ENCODE measurements at places on chromosomes 2 and 18.

- no peak for DNase-seq
Measured at GRCh38 chr2:9249020-9249800, 42.6 kb downstream of the ASAP2 start.

GRCh38 chr2:157769856-157770255 is 106.3 kb downstream of the ACVR1 start:
- DNase-seq = no peak

DNA sequence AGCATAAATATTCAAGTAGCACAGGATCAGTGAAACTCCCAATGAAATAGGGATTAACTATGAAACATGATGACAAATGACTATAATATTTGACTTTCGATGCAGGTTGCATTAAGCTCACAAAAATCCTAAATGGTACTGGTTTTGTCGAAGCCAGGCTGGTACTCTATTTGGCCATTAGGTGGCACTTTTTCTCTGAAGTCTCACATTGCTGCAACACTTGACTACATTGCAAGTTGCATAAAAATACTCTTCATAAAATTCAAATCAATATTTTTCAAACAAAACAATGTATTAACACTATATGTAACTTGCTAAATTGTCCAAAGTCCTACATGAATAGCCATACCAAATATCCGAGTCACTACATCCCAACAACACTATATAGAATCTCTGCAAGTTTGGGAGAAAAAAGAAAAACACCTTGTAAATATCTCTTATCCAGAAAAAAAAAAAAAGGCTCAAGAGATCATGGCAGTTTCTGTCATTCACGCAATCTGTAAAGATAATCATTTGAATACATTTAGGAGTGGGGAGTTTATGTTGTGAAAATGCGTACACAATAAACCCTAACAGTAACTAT is 9.5 kb downstream of the RTTN start:
- peak; percentile 20 for DNase-seq

DNA sequence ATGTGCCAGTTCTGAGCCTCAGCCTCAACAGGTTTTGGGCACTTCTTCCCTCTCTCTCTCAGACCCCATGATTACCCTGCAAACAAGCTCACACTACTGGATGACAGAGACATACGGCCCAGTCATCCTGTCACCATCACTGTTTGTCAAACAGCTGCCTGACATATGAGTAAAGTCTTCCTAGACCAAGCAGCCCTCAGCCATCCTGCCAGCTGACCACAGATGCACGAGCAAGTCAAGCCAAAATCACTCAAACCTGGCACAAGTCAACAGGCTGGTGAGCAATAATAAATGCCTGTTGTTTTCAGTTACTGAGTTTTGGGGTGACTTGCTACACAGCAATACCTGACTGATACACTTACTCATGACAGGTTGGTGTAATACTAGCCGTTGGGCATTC is 75.5 kb upstream of the KLF7 start:
- no peak for DNase-seq

GRCh38 chr2:227460070-227460485 is 11.9 kb upstream of the AGFG1 start:
- peak; percentile 70 for DNase-seq

DNA sequence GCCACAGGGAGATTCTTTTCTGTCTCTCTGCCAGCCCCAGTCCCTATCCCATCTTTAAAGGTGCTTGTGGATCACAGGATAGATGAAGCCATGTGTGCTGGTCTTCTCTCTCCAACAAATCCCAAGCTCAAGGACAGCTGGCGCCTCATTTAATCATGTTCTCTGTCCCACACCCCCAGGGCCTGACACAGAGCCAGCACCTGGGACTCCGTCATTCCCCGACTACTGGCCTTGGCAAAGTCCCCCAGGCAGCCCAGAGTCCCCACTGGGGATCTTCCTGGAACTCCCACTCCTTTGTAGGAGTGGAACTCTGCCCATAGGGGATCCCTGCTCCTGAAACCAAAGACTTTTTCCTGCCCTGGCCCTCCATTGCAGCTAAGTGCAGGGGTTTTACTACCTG is 60.8 kb downstream of the MTHFD2 start:
- no peak for DNase-seq

GRCh38 chr2:192011196-192011595 is 164.3 kb upstream of the CAVIN2 start:
- no peak for DNase-seq

DNA sequence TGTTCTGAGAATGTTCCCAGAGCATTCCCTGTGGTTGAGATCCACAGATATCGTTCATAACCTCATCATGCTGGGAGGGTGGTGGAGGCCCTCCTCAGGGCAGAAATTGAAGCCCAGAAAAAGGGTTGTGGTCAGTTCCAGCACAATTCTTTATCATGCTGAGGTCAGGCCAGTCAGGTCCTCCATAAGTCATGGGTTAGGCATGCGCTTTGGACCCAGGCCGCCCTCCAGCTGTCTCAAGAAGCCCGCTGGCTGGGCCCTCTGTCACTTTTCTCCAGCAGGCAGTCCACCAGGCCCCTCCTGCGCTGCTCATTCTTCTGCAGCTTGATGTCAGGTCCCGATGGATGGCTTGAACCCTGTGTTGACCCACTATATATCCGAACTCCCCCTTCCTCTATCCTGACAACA is 151.1 kb upstream of the NT5C1B start:
- DNase-seq = no peak

- DNase-seq = no peak
Measured at GRCh38 chr2:213995400-213996105, 415.3 kb upstream of the VWC2L start.

GRCh38 chr18:6563896-6564295 is 149.2 kb upstream of the L3MBTL4 start:
- DNase-seq = no peak

DNA sequence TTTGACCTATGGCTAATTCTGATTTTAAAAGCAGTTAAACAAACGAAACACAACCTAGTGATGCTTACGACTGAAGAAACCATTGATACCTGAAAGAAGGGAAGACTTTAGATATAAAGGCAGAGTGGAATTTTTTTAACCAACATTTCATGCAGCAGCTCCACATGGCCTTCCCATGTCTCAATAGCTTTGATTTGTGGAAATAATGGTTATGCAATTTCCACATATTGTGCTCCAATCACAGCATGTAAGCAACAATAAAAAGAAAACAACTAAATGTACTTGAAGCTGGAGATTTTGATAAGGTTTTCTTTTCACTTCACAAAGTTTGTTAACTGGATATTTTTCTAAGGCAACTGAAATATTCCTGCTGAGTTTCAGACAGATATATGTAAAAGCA is 82.0 kb upstream of the SLC39A10 start:
- DNase-seq = no peak

DNA sequence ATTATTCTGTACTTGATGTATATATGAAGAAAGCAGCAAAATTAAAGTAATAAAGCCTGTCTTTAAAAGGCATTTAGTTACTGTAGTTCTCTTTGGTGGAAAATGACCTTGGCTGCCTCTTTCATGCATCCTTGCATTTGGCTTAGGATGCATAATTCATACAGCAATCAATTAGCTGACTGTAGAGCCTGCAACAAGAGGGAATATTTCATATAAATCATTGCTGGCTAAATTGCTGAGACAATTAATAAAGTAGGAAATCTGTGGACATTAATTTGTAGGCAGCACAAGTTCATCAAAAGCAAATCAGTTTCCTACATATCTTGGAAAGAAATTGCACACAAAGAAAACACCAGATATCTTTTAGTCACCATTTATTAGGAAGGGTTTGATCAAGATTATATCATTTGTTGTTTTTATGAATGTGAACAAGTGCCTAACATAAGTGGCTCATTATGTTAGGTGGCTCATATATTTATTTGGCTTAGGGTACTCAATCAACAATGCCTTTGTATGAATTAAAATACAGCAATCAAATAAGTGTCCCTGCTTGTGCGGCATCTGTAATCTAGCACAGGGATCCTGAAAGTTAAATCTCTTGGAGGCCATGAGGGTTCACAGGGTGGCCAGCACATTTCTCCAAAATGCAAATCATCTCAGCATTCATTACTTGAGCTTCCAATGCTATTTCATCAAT is 220.4 kb upstream of the SPOPL start:
- no peak for DNase-seq

DNA sequence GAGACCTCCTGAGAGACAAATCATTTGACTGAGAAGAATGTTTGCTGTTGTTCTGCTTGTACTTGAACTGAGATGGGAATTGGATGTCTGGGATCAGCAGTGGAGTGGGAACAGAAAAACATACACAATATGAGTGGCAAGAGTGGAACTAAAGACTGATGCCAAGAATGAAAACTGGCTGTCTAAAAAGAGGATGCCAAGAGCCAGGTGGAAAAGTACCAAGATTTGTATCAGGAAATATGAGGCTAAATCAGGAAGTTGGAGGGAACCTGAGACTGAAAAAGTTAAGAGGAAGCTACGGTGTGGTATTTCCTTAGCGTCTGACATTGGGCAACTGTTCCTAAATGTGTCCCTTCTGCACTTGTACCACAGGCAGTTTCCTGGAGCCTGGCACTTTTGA is 440.9 kb upstream of the CELF4 start:
- no peak for DNase-seq

DNA sequence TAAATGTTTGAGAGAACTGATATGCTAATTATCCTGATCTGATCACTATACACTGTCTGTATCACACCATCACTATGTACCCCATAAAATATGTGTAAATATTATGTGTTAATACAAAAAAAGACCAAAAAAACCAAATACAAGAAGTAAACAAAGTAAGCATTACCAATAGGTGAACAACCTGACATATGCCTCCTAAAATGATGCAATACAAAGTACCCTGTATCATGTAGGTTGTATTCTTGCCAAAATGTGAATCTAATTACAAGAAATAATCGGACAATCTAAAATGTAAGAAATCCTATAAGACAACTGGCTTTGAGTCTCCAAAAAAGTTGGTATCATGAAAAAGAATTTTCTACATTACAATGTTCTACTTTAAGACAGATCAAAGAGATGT is 7.8 kb downstream of the POLR1A start:
- DNase-seq = no peak

DNA sequence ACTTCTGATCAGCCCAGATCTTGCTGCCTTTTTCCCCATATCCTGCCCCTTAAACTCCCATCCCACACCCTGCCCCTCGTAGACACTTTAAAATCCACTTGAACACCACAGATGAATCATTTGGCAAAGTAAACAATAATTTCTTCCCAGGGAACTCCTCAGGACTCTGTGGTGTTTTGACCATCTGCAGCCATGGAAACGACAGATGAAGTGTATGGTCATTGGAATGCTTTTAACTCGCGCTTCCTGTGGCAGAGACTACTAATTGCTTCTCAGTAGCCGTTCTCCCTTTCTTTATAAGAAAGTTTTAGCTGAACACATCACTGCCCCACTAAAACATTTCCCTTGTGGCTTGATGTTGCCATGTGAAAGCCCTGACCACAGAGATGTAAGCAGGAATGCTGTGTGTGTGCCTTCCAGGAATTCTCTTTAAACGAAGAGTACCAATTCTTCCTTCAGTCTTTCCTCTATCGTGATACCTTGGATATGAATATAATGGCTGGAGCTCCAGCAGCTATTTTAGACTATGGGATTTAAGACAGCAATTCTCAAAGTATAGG is 92.7 kb upstream of the PARD3B start:
- no peak for DNase-seq

DNA sequence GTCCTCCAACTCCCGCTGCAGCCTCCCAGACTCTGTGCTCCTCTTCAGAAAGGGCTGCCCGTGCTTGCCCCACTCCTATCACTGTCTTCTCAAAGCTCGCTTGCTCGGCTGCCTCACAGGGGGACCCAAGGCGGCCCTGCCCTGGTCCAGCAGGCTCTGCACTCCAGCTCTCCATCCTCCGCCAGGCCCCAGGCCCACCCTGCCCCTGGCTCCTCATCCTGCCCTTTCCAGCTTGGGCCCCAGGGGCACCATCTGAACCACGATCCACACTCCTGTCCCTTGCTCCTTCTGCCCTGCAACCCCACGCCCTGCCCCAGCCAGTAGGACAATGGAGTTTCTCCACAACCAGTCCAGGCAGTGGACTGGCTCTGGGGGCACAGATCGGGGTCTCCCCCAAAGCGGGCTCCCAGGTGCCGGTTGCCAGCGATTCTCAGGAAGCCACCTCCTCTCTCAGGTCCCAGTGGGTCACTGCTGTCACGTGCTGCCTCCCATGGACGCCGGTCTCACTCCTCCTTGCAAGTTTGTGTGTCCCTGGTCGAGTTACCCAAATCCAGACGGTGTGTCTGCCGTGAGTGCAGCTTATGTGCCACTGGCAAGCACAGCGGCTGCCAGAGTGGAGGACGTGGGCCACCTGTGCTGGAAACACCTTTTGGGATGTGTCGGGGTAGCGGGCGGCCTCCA is 238.5 kb downstream of the HDAC4 start:
- no peak for DNase-seq

DNA sequence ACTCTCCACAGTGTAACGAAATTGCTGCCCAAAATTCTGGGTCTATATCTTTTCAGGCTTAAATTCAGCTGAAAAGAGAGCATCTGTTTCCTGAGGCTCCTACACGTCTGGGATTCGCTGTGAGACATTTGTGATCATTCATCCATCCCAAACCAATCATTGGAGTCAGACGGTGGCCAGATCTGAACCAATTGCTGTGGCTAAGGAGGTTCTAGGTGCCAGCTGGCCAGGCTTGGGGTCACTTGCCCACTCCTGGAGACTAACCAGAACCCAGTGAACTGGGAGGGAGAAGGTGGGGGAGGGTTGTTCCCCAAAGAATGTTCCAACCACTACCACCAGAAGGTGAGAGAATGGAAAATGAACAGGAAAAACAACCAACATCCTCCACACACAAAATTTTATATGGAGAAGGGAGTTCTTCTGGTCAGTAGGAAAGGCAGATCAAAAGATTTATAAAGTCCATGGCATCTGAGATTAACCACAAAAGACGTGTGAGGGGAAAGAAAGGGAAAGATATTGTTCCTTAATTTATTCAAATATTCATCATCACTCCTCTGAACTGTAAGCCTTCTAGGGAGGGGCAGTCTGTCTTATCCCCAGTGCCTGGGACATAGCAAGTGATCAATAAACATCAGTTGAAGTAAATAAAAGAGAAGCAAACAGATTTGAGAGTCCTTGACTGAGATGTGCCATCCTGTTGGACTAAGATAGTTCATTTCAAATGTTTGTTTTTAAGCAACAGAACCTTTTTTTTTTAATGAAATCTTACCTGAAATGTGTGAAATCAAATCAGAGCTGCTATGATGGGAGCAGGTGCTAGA is 3.0 kb upstream of the RTKN start:
- no peak for DNase-seq

- no peak for DNase-seq
Measured at GRCh38 chr2:122163617-122164016, 408.2 kb downstream of the TSN start.

- no peak for DNase-seq
Measured at GRCh38 chr2:127128445-127128904, 21.5 kb upstream of the BIN1 start.

- DNase-seq = no peak
Measured at GRCh38 chr2:47617028-47617427, 165.9 kb upstream of the MSH6 start.

Measured in CD4-positive, alpha-beta T cell treated with Interleukin-6 at 100 ng/mL for 8 hours (primary cell).